B cell (primary cell): ENCODE measurements at places on chromosomes 3 and 15. TPM values are rescaled to one million over a fixed set of nuclear protein-coding genes. Genes with fewer than 3 reads are reported as not detected.

- no peak for DNase-seq
Observed at GRCh38 chr3:17433876-17434275, 308.6 kb downstream of the TBC1D5 start.

Gene CCDC51
- total RNA-seq, result 5.0 and 6.2 TPM in 2 replicates

DNA sequence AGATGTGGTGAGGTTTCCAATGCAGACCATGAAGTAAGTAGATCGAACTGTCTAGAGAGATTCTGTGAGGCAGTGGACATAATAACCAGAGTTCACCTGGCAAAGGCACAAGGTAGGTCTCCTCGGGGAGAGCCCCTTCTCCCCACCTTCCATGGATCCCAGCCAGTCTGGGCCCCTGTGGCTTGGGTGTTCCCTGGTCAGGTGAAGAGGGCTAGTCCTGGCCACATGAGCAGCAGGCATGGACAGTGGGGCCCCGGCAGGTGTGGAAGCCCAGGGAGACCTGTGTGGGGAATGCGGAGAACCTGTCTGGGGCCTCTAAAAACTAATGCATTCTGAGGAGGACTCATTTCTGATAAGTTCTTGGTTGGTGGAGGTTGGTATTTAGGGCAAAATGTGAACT is 241.4 kb upstream of the TRIM42 start:
- no peak for DNase-seq

GRCh38 chr15:57018151-57018550 is 99.7 kb downstream of the TCF12 start:
- DNase-seq, result no peak

- no peak for DNase-seq
Observed at GRCh38 chr3:115186351-115187148, 39.5 kb upstream of the ZBTB20 start.

DNA sequence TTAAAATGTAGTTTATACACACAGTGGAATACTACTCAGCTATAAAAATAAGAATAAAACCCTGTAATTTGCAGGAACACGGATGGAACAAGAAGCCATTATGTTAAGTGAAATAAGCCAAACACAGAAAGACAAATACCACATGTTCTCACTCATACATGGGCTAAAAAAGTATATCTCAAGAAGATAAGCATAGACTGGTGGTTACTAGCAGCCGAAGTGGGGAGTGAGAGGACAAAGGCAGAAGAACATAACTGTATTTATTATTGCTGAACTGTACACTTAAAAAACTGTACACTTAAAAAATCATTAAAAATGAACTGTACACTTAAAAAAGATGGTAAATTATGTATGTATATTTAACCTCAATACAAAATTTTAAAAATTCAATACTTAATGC is 11.0 kb downstream of the UBE3A start:
- no peak for DNase-seq

DNA sequence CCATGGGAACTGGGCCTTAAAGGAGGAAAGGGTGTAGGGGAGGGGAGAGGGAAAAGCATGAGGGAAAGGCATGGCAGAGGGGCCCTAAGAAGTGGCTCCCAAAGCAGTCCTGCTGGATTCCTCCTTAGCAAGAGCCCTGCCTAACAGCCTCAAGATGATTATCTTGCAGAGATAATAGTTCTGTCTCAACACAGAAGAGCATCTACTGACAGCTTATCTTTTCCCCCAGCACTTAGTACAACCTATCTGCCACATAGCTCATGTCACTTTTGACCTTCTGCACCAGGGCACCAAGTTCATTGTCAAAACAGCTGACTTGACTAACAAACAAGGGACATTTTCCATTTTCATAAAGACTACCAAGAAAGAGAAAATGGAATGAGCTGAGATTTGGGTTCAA is 86.3 kb downstream of the ANP32A start:
- DNase-seq, result no peak

Gene SEMA3B
- 0.34 and 0.51 TPM in 2 replicates for total RNA-seq

Gene REC114
- not detected in 2 replicates for total RNA-seq
